Stomach (tissue), 19 donors: ENCODE measurements at places on chromosomes 16 and 17. TPM values are rescaled to one million over a fixed set of nuclear protein-coding genes. Genes with fewer than 3 reads are reported as not detected.
A peak's percentile ranks its signal among the peaks of the same experiment; 100 is the strongest.

TNFSF13 gene
- total RNA-seq: 55.4 TPM

- no peak for DNase-seq
Observed at GRCh38 chr17:34562387-34562786, 17.0 kb upstream of the TMEM132E start.

HBM gene
- total RNA-seq: not detected

DNA sequence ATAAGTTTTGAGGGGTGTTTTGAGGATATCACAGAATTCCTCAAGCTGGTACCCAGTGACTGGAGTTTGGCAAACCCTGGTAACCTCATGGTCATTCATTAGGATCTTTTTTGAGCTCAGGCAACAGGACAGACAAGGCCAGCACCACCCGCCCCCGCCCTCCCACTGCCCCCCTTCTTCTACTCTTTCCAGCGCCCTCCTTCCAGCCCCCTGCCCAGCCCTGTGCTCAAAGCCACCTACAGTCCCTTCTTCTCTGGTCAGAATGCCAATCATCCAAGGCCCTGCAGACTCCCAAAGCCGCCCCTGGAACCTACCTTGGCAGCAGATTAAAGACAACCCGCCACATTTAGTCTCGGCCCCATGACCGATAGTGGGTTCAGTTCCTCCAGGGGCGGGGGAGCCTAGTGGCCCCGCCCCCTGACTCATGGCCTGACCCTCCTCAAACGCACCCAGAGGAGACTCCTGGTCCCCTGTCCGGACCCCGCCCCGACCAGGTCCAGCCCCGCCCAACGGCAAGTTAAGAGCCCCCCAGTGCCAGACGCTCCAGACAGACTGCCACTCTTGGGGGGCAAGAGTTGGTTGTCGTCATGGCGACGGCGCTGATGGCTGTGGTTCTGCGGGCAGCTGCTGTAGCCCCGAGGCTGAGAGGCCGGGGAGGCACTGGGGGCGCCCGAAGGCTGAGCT, at the start of gene NAGS:
TSS of gene NAGS (plus strand) at position 546 of the 684 bp plus-strand sequence. CDS start at position 588, 42 bp downstream.
- DNase-seq: no peak

RCVRN gene
- total RNA-seq: not detected

DLX3 gene
- not detected for total RNA-seq

DNA sequence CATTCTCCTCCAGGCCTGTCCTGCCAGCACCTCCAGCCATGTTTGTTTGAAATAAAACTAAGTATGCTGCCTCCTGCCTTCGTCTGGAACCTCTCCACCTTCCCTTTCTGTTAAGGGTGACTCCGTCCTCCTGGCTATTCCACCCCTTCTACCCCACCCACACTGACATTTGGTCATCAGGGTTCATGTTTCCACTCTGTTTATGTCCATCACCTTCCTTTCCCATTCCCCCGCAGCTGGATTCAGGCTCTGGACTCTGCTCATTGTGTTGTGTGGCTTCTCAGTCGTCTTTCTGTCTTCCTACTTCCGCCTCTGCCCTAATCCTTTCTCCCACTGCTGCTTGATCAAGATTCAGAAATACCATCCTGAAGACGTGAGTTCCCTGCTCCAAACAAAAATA, 28.6 kb downstream of the EPN2 start:
- DNase-seq: no peak

DNA sequence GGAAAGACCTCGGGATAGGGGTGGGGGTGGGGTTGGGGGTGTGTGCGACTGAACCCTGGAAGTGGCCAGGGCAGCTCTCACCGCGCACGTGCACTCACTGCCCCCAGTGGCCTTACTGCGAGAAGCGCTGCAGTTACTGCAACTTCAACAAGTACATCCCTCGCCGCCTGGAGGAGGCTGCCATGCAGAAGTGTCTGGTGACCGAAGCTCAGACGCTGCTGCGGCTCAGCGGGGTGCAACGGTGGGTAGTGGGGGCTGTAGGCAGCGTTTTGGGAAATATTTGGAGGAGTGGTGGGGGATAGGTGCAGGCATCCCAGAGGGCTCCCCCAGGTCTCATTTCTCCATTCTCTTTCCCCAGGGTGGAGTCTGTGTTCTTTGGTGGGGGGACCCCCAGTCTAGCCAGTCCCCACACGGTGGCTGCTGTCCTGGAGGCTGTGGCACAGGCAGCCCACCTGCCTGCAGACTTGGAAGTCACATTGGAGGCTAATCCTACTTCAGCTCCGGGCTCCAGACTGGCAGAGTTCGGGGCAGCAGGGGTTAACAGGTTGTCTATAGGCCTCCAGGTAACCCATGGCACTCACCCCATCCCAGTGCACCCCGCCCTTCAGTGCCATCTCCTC, 972 bp downstream of the RSAD1 start:
- DNase-seq: peak; percentile 93

DNA sequence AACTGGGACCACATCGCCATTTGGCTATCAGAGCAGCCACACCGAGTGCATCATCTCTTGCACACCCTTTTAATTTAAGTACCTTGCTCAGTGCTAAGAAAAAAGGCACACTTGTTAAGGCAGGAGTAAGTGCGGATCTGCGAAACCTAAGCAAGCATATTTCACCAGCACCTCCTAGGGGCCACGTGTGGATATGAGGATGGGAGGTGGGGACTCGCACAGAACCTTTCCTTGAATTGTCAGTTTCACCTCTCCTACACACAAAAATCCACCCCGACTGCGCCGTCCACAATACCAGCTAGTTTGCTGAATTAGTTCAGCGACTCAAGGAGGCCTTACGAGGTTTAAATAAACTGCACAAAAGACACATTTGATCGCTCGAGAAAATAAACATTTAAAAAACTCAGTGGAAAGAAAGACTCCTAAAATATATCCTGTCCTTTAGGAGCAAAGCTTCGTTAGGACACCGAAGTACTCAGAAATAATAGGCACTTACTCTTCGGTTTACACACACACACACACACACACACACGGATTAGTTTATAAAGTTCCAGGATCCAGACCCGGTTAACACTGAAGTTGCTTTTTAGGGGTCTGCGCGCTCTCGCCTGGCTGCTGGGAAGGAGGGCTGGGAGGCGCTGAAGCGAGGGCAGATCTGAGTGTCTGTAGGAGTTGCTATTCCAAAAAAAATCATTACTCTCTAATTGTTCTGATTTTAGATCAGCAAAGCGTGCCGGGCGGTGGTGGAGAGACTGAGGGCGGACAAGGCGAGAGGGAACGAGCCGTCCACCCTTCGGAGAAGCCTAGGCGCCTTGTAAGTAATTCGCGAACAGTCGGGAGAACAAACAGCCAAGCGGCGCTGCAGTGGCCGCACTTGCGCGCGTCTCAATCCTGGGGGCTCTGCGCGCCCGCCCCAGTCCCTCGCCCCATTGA, 1.0 kb upstream of the KCNJ2 start:
- peak; percentile 90 for DNase-seq

DNA sequence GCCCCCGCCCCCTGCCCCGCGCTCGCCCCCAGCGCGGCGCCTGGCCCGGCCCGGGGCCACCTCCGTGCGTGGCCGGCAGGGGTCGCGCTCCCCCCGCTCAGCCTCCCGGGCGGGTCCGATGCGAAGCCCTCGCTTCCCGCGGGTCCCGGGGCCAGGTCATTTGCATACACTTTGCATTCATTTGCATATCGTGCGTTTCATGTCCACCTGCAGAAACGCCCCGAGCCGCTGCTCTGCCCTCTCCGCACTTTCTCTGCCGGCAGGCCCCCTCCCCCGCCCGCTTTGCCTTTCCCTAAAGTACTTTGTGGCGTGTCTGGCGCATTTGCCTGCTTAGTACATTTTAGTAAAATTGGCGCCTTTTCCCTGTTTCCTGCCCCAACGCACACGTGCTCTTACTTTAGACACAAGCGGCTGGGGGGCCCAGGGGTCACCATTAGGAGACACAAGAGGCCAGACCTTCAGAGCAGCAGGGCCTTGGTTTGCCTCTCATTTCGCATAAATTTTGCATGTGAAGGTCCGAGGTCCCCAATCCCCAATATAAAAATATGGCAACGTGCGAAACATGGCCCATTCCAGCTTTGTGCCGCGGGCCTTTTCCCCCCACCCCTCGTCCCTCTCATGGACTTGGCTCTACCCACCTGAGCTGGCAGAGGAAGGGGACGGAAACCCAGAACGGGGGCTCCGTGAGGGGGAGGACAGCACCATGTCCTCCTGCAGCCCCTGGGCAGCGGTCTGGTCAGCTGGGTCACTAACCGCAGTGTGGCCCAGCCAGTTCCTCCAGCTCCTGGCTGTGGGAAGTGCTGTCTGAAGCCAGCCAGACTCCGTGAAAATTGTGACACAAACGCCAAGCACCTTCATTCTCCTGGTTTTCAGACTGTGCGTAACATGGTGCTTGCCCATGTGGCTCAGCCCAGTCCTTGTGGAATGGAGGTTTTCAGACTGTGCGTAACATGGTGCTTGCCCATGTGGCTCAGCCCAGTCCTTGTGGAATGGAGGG, 34.8 kb downstream of the CBFA2T3 start:
- peak; percentile 63 for DNase-seq

NOTUM gene
- 0.58 TPM for total RNA-seq

DNA sequence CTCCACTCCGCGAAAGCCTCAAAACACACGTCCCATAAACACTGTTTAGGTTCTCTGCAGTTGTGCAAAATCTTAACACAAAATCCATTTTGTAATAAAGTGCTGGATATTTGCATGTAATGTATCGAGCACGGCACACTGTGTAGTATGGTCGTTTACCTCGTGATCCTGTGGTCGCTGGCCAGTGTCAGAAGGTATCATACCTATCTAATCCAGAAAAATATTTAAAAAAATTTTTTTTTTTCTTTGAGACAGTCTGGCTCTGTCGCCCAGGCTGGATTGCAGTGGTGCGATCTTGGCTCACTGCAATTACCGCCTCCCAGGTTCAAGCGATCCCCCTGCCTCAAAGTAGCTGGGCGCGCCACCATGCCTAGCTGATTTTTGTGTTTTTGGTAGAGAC, 996 bp downstream of the RPL38 start:
- DNase-seq: no peak

ZACN gene
- not detected for total RNA-seq

GRCh38 chr17:10033959-10034358, 128.9 kb upstream of the RCVRN start:
- DNase-seq: no peak

- DNase-seq: no peak
Observed at GRCh38 chr16:85862476-85863383, 36.2 kb upstream of the IRF8 start.

- DNase-seq: peak; percentile 19
Observed at GRCh38 chr16:77289331-77289809, 90.2 kb downstream of the SYCE1L start.

HSD17B2 gene
- not detected for total RNA-seq

RMI2 gene
- total RNA-seq: 2.3 TPM

GRCh38 chr17:32123782-32124181, 18.5 kb upstream of the RHOT1 start:
- DNase-seq: no peak

DNA sequence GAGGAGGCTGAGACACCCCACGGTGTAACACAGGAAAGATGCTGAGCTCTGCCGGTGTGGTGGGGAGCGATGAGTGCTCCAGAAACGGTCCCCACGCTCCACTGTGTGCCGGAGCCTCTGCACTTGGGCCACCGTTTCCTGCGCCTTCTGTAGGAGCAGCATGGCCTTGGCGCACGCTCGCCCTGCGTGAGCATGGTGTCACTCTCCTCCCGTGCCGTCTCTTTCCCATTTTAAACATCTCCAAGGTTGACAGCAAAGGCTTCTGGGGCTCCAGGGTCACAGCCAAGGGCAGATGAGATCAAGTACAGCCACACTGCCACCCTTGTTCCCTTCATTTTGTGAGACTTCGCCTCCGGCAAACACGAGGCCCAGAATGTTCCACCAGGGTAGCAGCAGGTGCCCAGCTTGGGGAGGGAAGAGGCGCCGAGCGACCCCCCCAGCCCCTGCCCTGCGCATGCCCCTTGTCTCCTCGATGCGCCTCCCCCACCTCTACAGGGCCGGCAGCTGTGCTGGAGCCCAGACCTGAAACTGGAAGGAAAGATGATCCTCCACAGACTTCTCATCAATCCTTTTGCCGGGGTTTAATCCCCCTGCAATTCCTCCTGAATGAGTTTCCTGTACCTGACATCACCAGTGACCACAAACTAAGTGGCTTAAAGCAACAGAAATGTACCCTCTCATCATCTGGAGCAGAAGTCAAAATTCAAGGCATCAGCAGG, 19.9 kb upstream of the OSGIN1 start:
- DNase-seq: no peak

GRCh38 chr17:20999044-20999573, 43.7 kb downstream of the USP22 start:
- no peak for DNase-seq

DNA sequence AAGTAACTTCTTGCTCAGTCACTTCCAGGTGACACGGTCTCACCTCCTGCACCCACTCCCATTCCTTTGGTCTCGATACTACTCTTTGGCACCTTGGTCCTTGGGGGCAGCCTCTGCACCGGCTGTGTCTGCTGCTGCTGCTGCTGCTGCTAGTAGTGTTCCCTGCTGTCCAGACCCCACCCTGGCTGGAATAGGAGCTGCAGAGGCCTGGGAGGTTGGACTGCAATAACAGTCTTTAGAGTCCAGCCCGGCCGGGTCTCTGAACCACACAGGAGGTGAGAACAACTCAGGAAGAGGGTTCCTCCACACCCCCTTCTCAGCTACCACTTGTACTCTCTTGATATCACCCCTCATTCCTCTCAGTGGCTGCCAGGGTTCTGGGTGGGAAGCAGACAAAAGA, 231.1 kb upstream of the NLRP1 start:
- DNase-seq: no peak

POLR2A gene
- 85.2 TPM for total RNA-seq

DNA sequence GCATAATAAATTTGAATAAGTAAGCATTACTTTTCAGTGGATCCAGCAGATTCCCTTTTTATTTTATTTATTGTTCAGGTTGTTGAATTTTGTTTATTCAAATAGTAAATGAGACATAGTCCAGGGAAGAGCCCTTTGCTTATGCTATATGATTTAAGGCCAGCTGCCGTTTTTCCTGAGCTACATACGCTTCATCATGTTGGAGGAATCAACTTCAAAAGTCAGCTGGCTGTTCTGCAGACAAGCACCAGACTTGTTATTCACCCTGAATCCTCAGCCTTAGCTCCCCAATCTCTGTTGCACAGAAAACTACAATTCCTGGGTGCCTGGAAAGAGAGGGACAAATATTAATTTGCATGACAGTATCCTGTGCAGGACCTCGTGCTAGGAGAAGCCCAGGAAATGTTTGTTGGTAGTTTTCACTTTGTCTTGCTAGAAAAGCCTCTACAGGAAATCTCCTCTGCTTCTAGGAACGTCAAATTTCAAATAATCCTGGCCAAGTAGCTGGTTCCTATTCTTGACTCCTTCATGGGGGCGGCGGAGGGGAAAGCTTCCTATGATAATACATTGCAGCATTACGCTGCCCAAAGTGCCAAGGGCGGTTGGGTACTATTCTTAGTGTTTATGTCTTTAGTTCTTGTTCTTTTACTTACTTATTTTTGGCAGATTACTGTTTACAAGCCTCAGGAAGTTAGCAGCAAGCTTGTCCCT, 101.6 kb downstream of the PRKCA start:
- no peak for DNase-seq
